ENCODE measurements at places on chromosomes 4 and X.

- no peak overlapping the region for H3K27ac ChIP-seq
- H3K27me3 ChIP-seq, result no peaks in the 10 kb centered on the region
- no peaks in the 10 kb centered on the region for H3K4me1 ChIP-seq
- no peak for DNase-seq
- H3K4me3 ChIP-seq, result no peak overlapping the region
- H3K36me3 ChIP-seq, result no peaks in the 10 kb centered on the region
These were observed 176.5 kb upstream of the NRK start for GRCh38 chrX:105645667-105646357.

DNA sequence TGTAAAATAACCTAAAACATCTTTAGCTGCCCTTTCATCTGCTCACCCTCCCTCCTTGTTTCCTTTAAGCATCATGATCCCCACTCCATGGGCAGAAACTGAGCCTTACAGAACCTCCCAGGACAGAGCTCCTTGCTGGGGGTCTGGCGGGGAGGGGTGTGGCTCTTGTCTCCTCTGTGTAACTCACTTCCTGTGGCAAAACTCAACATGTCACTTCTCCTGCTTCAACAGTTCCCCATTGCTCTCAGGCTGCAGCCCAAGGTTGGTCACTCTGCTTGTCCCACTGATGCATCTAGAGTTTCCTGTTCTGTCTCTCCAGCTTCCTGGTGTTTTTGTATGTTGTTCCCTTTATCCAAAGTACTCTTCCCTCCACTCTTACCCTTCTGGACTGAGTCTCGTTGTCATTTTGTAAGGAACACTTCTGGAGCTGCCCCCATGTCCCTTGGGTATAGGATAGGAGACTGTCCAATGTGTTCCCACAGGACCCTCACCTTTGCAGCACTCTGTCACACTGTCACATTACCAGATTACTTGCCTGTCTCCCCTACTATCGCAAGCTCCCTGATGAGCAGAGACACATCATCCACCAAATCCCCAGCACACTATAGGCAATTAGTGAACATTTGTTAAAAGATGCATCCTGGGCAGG, 19.6 kb downstream of the TMEM31 start:
- peaks cover 8% of the 10 kb centered on the region for H3K27me3 ChIP-seq
- H3K4me3 ChIP-seq, result no peak overlapping the region
- H3K36me3 ChIP-seq, result no peaks in the 10 kb centered on the region
- no peak overlapping the region for H3K27ac ChIP-seq
- no peak for DNase-seq

- H3K36me3 ChIP-seq, result peaks cover 2% of the 10 kb centered on the region
- H3K4me1 ChIP-seq, result peaks cover 11% of the 10 kb centered on the region
- H3K27me3 ChIP-seq, result no peaks in the 10 kb centered on the region
- H3K27ac ChIP-seq, result no peak overlapping the region
- H3K4me3 ChIP-seq, result no peak overlapping the region
- no peak for DNase-seq
These were observed 193.2 kb downstream of the RAPGEF2 start for GRCh38 chr4:159296061-159296460.

GRCh38 chr4:64642936-64643335, 233.7 kb upstream of the TECRL start:
- no peaks in the 10 kb centered on the region for H3K4me1 ChIP-seq
- H3K27me3 ChIP-seq, result no peaks in the 10 kb centered on the region
- no peak overlapping the region for H3K4me3 ChIP-seq
- no peak for DNase-seq

GRCh38 chr4:26529479-26529878, 39.2 kb upstream of the CCKAR start:
- H3K4me3 ChIP-seq, result no peak overlapping the region
- H3K36me3 ChIP-seq, result no peaks in the 10 kb centered on the region
- no peak for DNase-seq

- no peak overlapping the region for H3K27ac ChIP-seq
- no peaks in the 10 kb centered on the region for H3K4me1 ChIP-seq
- no peak overlapping the region for H3K4me3 ChIP-seq
These were observed 580.5 kb upstream of the FAT1 start for GRCh38 chr4:187304133-187304532.

- H3K4me1 ChIP-seq, result no peaks in the 10 kb centered on the region
- no peaks in the 10 kb centered on the region for H3K36me3 ChIP-seq
- H3K27ac ChIP-seq, result no peak overlapping the region
- no peaks in the 10 kb centered on the region for H3K27me3 ChIP-seq
- DNase-seq, result no peak
These were observed 41.3 kb upstream of the ANK2 start for GRCh38 chr4:113008135-113008534.

GRCh38 chr4:7959078-7959477, 19.4 kb upstream of the AFAP1 start:
- no peaks in the 10 kb centered on the region for H3K36me3 ChIP-seq
- H3K27me3 ChIP-seq, result peaks cover 15% of the 10 kb centered on the region
- H3K4me3 ChIP-seq, result no peak overlapping the region
- DNase-seq, result no peak
- H3K27ac ChIP-seq, result no peak overlapping the region

DNA sequence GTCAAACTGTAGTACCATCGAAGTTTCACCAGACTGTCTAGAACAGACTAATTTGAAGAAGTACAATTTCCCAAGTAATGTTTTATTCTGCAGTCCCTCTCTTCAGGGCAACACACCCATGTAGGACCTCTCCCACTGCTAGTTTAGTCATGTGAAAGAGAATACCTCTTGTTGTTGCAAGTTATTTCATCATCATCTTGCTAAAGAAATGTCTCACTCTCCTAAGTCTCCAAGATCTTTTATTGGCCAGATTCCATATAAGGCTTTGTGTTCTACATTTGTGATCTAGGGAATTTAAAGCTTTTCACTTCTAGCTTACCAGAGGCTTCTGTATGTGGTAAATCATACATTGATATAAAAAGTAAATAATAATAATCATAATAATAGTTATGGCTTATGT, 745.3 kb upstream of the MAGEB2 start:
- H3K4me1 ChIP-seq, result no peaks in the 10 kb centered on the region
- DNase-seq, result no peak
- no peak overlapping the region for H3K4me3 ChIP-seq
- H3K27me3 ChIP-seq, result no peaks in the 10 kb centered on the region

All from memory B cell (primary cell).